ENCODE measurements at places on chromosomes 5 and 9.

DNA sequence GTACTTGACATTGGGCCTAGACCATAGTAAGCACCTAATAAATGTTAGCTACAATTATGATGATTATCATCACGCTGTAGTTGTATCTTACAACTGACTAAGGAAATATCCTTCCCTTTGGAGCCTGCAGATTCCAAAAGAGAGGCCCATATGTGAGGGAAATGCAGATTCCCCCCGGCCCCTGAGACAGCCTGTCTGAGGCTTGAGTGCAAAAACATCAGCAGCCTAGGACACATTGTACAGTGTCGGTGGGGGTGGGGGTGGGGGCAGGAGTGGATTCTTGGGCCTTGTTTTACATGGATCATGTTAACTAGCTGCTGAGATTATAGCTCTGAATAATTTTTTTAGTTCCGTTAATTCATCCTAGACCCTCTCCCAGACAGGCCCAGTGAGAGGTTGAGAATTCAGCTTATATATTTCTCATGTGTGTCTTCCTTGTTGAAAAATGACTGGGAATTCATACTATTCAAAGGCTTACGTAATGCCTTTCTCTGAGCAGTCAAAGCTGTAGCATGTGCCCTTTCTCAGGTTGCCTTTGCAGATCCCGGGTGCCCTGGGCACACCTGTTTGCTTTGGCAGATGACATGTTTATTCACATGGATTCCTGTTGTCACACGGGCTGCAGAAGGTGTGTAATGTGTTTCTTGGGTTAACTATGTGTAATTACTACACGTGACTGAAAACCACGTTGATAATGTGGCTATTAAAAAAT, 262.8 kb downstream of the NR3C1 start:
- DNase-seq, result no peak

GRCh38 chr5:132753135-132753987, 6.1 kb downstream of the CCNI2 start:
- no peak for DNase-seq

GRCh38 chr5:181217803-181218062, 5.3 kb upstream of the TRIM41 start:
- DNase-seq, result no peak

GRCh38 chr9:91207729-91208418, 153.8 kb downstream of the AUH start:
- peak; percentile 61 for DNase-seq

- no peak for DNase-seq
These were observed 1.8 kb downstream of the SHB start for GRCh38 chr9:38066914-38067858.

DNA sequence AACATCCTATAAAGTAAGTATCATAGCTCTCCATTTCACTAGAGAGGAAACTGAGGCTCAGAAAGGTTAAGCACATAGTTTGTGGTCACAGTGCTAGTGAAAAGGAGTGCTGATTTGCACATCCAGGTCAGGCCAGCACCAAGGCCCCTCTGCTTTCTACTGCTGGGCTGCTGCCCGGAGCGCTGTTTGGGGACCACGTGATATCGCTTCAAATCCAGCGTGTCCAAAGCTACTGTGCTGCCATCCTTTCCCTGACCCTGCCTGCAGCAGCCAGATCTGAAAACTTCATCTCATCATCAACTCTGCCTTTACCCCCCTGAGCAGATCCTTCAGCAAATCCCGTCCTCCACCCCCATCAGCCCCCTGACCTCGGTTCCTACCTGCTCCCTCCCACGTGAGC, 40.7 kb upstream of the AKNA start:
- DNase-seq, result no peak

DNA sequence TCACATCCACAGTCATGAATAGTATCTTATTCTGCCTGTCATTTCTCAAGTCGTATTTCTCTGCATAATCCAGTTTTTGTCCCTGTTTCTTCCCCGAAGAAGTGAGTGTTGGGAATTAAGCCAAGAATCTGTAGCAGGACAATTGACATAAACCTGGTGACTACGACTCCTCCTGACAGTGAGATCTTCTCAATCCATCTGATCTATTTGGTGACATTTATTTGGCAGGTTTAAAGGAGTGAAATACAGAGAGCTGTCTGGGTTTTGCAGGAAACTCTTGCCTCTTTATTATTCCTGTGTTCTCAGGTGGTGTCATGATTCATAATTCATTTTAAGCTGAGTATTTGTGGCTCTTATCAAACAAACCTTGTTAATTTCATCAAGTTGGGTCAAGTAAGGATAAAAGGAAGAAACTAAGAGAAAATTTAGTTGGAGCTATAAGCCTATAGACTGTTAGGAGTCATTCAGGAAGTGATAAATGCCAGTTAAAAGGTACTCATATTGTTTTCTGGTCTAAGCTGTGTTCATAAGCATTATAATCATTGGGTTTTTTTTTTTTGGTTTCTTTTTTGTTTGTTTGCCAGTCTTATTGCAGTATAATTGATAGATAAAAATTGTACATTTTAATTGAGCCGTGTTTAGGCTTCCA, 95.9 kb upstream of the PCSK1 start:
- no peak for DNase-seq

- DNase-seq, result no peak
These were observed 49.4 kb downstream of the FBXW11 start for GRCh38 chr5:171956887-171957495.

- DNase-seq, result no peak
These were observed 47.1 kb downstream of the NACC2 start for GRCh38 chr9:136047775-136048559.

DNA sequence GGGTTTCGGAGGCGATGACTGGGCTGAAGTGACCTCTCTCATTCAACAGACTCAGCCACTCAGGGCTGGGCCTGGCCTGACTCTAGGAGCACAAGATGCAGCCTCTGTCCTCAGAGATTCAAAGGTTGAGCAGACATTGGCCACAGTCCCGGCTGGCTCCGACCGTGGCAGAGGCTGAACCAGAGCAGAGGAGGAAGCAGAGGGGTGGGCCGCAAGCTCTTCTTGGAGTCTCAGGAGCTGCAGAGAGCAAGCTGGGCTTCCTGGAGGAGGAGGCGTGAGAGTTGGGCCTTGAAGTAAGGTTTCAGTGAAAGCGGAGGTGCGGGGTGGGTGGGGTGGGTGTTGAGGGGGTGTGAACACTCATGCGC, 37.6 kb downstream of the ALG2 start:
- no peak for DNase-seq

DNA sequence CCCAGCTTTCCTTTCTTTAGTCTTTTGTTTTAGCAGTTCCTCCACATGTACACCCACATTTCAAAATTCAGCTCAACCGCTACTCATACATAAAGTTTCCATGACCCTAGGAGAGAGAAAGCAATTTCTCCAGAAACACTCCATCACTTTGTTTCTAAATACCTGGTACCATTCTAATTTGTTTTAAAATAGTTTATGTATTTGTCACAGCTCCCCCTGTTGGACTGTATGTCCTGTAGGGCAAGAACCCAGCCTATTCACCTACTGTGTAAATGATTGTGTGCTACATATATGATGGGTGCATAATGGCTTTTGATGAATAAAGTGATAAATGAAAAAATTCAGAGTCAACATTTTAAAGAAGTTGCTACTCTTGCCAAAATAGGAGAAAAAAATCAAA, 139.1 kb downstream of the COX7C start:
- DNase-seq, result no peak

GRCh38 chr5:173278641-173279040, 43.6 kb upstream of the NKX2-5 start:
- no peak for DNase-seq

- peak; percentile 51 for DNase-seq
These were observed at the start of gene VLDLR for GRCh38 chr9:2621722-2622460. Gene VLDLR, plus strand, starts transcription at chr9:2621787. Its CDS starts 403 bp downstream, at chr9:2622190.

GRCh38 chr9:134049236-134049635, 18.6 kb downstream of the BRD3 start:
- DNase-seq, result no peak

GRCh38 chr9:87007711-87008366, 60.5 kb upstream of the GAS1 start:
- DNase-seq, result peak; percentile 70

- DNase-seq, result no peak
These were observed 323.9 kb upstream of the PTGER4 start for GRCh38 chr5:40355846-40356245.

DNA sequence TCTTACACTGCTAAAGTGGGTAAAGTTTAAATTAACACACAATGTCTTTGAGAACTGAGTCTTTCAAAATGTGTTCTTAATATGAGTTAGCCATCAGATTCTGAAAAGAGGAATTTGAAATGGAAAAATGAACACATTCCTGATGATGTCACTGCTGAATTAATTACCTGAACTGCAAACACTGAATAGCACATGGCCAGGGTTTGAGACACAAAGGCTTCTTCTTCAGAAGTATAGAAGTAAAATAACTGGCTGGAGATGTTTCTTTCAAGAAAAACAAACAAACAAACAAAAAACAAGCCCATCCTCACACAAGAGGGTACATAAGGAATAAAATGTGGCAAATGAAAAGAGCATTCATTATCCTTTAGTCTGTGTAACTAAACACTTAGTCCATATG, 7.1 kb downstream of the GLIS3 start:
- peak; percentile 66 for DNase-seq

GRCh38 chr5:135310328-135310989, 88.6 kb downstream of the MACROH2A1 start:
- peak; percentile 68 for DNase-seq

GRCh38 chr5:170861667-170861916, 226 bp upstream of the RANBP17 start:
- no peak for DNase-seq

DNA sequence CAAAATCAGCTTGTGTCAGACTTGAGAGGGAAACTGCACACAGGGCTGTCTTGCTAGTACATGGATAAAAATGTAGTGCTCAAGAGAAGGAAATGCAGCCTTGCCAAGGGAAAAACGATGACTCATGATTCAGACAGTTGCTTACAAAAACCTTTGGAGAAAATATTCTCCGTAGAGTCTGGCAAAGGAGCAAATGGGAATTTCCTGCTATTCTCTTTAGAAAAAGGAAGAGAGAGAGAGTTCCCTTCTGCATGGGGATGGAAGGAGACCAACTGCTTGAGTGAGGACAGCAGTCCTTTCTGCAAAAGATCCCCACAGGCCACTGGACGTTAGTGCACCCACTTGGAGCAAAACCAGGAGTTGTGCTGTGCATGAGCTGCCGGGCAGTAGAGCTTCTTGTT, 7.6 kb downstream of the IFNB1 start:
- DNase-seq, result peak; percentile 96

DNA sequence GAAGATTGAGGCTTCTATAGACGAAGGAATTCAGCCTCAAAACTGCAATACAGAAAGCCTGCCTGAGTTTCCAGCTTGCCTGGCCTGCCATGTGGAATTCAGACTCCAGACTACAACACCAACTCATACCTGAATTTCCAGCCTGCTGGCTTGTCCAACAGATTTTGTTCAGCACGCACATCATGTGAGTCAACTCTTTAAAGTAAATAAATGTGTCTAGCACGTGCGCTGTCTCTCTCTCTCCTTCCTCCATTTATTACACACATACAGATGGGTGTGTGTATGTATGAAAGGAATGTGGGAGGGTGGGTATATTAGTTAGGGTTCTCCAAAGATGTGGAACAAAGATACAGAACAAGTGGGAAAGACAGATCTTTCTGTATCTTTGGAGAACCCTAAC, 82.4 kb upstream of the TAS2R1 start:
- peak; percentile 95 for DNase-seq

- no peak for DNase-seq
These were observed 54.6 kb downstream of the MARCHF3 start for GRCh38 chr5:126975796-126976195.

- no peak for DNase-seq
These were observed 482.7 kb upstream of the TLE4 start for GRCh38 chr9:79089054-79089560.

- peak; percentile 53 for DNase-seq
These were observed 267.5 kb downstream of the EBF1 start for GRCh38 chr5:158832096-158832685.

All from fibroblast of skin of abdomen (primary cell).